Naive B cell (primary cell): ENCODE measurements at places on chromosomes 13 and 19. TPM values are rescaled to one million over a fixed set of nuclear protein-coding genes. Genes with fewer than 3 reads are reported as not detected.

The P2RY11 gene
- polyA plus RNA-seq = 0.79 TPM

The SBNO2 gene
- 0.96 TPM for polyA plus RNA-seq

The FIZ1 gene
- 2.5 TPM for polyA plus RNA-seq

- H3K36me3 ChIP-seq = no peaks in the 10 kb centered on the region
- no peak overlapping the region for H3K4me3 ChIP-seq
- DNase-seq = no peak
Measured at GRCh38 chr13:112120031-112120373, 53.1 kb downstream of the SOX1 start.

- no peak overlapping the region for H3K4me3 ChIP-seq
- H3K27me3 ChIP-seq = peaks cover 46% of the 10 kb centered on the region
- no peak for DNase-seq
- H3K36me3 ChIP-seq = peaks cover 28% of the 10 kb centered on the region
Measured at GRCh38 chr19:1774989-1775772, 21.9 kb downstream of the ONECUT3 start.

GRCh38 chr13:45166858-45167257 is 34.0 kb downstream of the KCTD4 start:
- no peak overlapping the region for H3K4me3 ChIP-seq
- no peaks in the 10 kb centered on the region for H3K27me3 ChIP-seq
- H3K4me1 ChIP-seq = peaks cover 5% of the 10 kb centered on the region
- peaks cover 8% of the 10 kb centered on the region for H3K36me3 ChIP-seq
- DNase-seq = no peak

GRCh38 chr13:98576963-98577835 is at the start of gene STK24:
TSS of gene STK24 (minus strand) at chr13:98577107. CDS start at chr13:98576786, 321 bp downstream.
- peaks cover 46% of the 10 kb centered on the region for H3K4me1 ChIP-seq
- H3K4me3 ChIP-seq = peak within 1 kb of the TSS; percentile 92
- DNase-seq = peak; percentile 71
- no peaks in the 10 kb centered on the region for H3K27me3 ChIP-seq

DNA sequence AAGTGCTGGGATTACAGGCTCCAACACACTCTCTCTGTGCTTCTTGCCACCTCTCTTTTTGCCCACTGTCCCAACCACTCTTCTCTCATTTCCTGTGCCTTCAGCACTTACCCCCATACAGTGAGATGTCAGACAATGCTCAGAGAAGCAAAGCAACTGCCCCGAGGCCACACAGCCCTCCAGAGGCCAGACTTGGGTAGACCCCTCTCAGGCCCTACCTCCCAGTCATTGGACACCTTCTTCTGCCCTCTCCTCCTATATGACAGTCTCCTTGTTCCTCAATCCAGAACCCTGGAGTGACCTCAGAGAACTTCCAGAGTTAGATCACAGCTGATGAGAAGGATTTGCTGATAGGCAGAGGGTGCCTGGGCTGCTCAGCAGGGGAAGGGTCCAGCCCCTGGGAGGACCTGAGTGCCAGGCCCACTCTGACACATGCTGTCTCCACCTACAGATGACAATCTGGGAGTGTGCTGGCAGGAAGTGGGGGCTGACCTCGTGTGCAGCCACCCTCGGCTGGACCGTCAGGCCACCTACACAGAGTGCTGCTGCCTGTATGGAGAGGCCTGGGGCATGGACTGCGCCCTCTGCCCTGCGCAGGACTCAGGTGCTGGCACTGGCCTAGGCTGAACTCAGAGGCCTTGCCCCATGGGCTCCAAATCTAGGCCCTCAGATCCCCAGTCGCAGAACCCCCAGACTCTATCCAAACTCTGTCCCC is 24.4 kb downstream of the LTBP4 start:
- peaks cover 6% of the 10 kb centered on the region for H3K4me1 ChIP-seq
- no peaks in the 10 kb centered on the region for H3K27me3 ChIP-seq
- no peak overlapping the region for H3K27ac ChIP-seq
